ENCODE measurements at places on chromosomes 16 and 17.

DNA sequence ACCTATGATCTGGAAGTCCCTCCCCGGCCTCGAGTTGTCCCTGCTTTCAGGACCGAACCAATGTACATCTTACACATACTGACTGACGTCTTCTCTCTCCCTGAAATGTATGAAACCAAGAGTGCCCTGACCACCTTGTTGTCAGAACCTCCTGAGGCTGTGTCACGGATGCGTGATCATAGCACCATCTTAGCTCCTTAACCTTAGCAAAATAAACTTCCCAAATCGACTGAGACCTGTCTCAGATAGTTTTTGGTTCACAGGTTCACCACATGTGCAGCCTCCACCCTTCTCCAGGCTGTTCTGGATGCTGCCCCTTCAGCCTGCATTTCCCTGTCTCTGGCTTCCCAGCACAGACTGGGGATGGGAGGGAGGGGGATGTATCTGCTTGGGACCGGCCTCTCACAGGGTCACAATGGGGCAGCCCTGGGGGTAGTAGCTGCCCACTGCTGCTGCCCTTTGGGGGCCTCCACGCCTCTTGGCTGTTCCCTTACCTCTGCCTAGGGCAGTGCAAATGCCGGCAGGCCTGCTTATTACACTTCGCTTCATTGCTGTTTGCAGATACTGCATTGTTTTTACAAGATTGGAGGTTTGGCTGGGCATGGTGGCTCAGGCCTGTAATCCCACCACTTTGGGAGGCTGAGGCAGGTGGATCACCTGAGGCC, 69.8 kb downstream of the NT5M start:
- DNase-seq: no peak

GRCh38 chr16:56174411-56174810, 16.9 kb upstream of the GNAO1 start:
- no peak for DNase-seq

- DNase-seq: no peak
Observed at GRCh38 chr17:4747847-4748246, 8.1 kb upstream of the CXCL16 start.

DNA sequence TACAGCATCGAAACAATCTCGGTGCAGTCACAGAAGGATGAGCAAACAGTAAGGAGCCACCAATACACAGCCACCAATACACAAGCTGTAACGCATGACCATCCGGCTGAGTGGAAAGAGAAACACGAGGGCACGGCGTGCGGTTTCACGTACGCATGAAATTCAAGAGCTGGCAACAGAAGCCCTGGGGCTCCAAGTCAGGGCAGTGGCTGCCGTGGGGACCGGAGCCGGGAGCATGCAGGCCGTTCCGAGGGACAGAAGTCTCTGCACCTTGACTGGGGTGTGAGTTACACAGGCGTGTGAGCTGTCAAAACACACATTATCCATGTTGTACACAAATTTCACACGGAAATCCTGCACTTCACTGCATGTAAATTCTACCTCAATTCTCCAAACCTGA, 50.6 kb upstream of the METRNL start:
- no peak for DNase-seq

DNA sequence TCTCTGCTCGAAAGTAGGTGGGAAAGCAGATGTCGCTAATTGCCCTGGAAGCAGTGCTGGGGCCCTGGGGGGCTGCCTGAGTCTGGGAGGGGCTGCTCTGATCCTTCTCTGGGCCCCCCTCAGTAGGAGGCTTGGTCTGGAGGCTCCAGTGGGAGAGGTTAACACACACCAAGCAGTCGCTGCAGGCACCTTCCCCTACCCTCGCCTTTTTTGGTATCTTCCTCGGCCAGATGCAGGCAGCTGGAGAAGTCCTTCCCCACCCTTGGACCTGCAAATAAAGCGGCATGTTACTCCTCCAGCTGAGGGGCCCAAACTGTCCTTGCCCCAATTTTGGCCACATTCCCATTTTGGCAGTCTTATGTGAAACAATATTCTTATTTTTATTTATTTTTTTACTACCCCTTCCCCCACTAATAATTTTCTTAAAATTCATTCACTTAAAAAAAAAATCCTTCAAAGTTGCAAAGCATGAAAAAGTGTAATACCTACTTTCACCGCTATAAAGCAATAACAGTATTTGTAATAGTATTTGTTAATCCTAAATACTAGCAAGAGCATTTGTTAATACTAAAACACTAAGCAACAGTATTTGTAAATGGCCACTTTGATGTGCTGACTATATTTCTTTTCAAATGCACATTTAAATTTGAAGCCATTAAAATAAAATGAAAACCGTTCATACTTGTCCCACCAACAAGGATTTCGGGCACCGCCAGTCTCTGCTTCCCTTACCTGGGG, 15.0 kb downstream of the C16orf46 start:
- DNase-seq: no peak

DNA sequence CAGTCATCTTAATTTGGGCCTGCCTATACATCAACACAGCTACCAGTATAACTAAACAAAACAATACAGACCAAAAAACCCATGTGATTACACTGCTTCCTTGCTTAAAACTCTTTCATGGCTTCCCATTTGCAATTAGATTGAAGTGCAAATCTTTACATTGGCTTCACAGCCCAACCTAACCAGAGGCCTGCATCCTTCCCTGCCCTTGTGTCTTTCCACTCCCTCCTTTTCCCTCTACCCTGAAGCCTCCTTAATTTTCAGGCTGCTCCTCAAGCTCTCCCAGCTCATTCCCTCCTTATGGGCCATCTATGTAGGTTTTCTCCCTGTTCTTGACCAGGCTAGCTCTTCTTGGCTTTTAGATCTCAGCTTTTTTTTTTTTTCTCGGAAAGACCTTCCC, 147.8 kb downstream of the TOX3 start:
- DNase-seq: no peak

GRCh38 chr17:8436169-8436843, 622 bp downstream of the NDEL1 start:
- DNase-seq: no peak

DNA sequence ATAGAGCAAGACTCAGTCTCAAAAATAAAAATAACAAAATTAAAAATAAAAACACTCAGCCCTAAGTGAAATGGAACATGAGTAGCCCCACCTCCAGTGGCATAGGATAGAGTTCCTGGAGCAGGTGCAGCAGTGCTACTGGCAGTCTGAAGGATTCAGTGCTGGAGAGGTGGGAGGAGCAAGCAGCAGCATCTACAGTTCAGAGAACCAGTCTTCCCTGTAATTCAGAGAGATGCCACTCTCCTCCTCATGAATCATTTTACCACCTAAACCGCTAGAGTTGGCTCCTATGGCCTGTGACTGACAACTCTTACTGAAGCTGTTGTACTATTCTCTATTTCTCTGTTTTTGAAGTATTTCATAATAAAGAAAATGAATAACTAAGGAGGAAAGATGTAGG, 56.0 kb upstream of the SMURF2 start:
- DNase-seq: no peak

GRCh38 chr16:87363771-87364455, 19.7 kb downstream of the FBXO31 start:
- DNase-seq: no peak

- DNase-seq: no peak
Observed at GRCh38 chr17:2123375-2124251, 68.7 kb downstream of the HIC1 start.

GRCh38 chr17:10290041-10290440, 82.8 kb downstream of the MYH13 start:
- DNase-seq: no peak

DNA sequence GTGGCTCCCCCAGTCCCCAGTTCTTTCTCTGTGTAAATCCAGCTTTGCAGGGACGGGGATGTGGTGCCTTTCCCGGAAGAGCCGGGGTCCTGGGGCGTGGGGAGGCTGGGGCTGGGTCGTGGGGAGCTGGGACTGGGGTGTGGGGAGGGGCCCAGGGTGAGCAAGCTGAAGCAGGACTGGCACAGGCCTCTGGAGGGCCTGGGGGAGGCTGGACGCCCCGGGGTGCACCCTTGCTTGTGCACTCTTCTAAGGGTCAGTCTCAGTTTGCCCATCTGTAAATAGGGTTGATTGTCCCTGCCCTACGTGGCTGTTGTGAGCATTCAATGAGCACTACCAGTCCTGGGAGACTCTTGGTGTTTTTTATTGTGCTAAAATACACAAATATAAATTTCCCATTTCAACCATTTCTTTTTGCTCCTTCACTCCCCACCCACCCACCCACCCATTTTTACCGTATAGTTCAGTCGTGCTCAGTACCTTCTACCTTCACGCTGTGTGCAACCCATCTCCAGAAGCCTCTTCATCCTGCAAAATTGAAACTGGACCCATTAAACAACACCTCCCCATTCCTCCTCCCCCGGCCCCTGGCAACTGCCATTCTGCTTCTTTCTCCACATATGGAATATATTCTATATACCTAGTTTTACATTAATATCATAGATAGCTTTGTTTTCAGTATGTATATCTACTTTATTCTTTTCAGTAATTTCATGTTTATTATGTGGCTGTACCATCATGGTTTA, 7.8 kb upstream of the TBC1D3B start:
- no peak for DNase-seq

- DNase-seq: no peak
Observed at GRCh38 chr16:4315186-4316107, at the start of gene GLIS2. Gene GLIS2 (plus strand): TSS chr16:4316067. CDS start chr16:4332281, 16,214 bp downstream.

GRCh38 chr17:34249061-34249460, 6.0 kb upstream of the CCL2 start:
- no peak for DNase-seq

DNA sequence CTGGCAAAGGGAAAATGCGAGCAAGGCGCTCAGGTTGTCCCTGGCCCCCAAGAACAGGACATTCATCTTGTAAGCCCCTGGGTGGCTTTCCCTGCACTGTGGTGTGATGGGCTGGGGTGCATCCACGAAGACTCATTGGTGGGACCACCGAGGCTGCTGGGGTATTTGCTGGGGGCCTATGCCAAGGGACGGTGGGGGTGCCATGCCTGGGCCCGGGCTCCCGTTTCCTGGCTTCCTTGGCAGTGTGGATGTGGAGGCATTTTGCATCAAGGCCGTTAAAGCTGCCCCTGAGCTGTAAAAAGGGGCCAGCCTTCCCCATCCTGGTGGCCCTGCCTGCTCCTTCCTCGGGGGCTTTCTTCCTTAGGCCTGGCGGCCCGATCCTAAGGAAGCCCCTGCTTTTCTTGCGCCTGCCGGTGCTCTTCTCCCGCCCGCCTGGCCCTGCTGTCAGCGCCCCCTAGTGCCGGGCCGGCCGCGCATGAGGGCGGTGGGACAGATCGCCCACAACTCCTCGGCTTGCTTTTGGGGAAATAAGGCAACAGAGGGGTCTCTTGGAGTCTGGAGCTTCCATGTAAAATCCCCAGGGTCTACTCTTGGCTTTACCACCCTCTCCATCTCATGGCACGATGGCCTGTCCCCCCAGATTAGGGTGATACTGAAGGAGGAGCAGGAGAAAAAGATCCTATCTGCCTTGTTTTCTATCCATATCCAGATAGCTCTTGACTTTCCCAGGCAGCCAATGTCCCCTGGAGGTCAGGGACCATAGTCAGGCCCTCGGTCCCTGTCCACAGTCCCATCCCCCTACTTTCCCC, 9.8 kb upstream of the TBX2 start:
- no peak for DNase-seq

GRCh38 chr16:30439720-30440348, 5.8 kb downstream of the SEPHS2 start:
- DNase-seq: no peak

GRCh38 chr17:73163043-73163442, 1.8 kb upstream of the SSTR2 start:
- DNase-seq: no peak

DNA sequence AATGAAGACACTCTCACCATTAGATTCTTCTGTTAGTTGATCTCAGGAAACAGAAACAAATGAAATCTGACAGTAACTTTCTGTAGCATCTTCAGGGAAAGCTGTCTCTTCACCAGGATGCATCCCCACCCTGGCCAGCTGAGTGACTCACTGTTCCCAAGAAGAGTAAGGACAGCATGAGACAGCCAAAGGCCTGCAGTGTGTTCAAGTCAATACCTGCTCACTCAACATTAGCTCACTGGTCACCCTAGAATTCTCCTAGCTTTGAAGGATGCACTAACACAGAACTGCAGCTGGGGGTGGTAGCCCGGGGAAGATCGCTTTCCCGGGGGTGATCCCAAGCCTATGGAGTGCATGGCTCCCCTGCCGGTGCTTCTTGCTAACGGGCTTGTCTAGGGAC, 28.2 kb upstream of the CLEC18B start:
- DNase-seq: no peak

DNA sequence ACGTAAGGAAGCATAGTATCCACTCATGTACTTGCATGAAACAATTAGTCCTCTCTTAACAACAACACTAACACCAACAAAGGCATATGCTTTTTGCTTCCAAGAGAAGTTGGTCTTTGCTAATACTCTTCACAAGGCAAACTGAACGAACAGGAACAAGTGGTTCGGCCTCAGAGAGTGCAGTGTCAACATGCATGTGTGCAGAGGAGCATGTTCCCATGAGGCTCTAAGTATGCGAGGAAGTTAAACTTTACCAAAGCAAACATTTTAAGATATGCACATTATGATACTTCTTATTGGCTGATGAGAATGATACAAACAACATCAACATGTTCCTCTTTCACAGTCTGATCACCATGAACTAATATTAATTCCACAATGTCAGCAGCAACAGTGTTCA, 285.3 kb upstream of the IRX5 start:
- no peak for DNase-seq

GRCh38 chr16:8751481-8752311, 45.7 kb downstream of the TMEM186 start:
- no peak for DNase-seq

DNA sequence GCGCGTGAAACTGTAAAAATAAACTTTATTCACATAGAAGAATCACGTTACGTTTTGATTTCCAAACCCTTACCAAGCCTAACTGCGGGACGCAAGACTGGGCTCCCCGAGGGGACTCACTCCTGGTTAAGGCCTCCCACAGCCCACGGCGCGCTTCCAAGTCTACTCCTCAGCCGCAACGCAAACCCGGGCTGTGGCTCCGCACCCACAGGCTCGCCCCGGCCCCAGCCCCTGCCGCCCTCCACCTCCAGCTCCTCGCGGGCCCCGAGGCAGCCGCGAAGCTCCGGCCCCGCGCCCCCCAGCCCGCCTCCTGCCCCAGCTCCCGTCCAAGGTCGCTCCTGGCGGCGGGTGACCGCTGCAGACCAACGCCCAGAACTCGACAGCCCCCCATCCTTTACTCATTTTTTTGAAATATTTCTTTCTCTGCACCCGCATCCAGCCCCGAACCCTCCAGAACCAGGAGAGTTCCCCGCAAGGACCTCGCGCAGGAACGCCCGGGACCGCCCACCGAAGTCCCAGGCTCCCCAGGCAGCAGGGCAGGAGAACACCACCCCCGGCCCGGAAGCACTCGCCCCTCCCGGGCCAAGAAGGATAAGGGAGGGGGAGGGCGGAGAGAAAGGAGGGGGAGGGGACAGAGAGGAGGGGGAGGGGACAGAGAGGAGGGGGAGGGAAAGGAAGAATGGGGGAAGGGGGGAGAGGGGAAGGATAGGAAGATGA, 912 bp downstream of the USP22 start:
- DNase-seq: no peak
